CD8-positive, alpha-beta memory T cell (primary cell): ENCODE measurements at places on chromosomes 1 and 21.

DNA sequence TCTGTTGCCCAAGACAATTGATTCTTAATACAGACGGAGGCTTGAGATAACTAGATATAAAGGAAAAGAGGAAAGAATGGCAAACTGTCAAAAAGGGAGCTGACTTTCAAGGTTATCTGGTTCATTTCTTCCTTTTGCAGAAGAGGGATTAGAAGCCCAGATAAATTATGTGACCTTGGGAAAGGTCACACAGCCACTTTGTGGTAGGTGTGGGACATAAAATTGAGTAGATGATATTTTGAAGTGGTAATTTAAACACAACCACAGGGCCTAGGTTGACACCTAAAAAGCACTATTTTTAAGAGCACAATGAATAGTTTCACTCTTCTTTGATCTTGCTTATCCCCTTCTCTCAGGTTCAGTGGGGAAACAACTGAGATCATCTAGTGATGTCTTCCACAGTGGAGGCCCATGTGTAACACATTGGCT lies 16.9 kb upstream of the KIAA0040 start:
- DNase-seq = no peak

GRCh38 chr1:164559342-164560051 lies 513 bp downstream of the PBX1 start:
- no peak for DNase-seq

- DNase-seq = no peak
These were observed 115.6 kb downstream of the PTBP2 start for GRCh38 chr1:96837057-96837780.

- no peak for DNase-seq
These were observed 39.1 kb downstream of the AKNAD1 start for GRCh38 chr1:108817811-108818210.

- DNase-seq = no peak
These were observed 155.2 kb downstream of the DISP1 start for GRCh38 chr1:222970040-222970439.

- no peak for DNase-seq
These were observed 47.3 kb upstream of the FGGY start for GRCh38 chr1:59249396-59250137.

GRCh38 chr1:35603941-35604340 lies 30.8 kb downstream of the TFAP2E start:
- no peak for DNase-seq

- DNase-seq = no peak
These were observed 20.7 kb upstream of the PRSS38 start for GRCh38 chr1:227794817-227795192.

DNA sequence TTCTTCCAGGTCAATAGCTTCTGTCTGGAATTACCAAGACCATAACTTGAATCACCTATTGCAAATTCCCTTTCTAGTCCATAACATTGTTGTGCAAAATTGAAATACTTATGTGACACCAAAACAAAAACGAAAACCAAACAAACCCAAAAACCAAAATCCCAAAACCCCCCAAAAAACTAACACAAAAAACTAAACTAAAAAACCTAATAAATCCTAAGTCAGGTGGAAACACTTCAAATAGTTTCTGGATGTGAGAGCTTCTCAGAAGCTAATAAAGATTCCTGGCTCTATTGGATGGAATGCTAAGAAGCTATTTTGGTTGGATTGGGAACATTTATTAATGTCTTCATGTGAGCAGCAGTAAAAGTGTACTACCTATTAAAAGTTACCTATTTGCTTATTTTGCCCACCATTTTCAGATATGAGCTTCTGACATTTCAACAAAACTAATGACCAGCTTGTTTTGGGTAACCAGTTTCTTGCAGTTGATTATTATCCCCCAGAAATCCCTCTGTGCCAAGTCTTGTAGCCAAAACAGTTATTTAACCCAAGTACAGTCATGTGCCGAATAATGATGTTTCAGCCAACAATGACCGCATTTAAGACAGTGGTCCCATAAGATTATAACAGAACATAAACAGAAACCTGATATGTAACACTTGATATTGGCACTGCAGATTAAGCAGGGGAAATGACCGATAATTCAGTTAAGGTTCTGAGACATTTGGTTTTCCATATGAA lies 76.4 kb downstream of the LTN1 start:
- no peak for DNase-seq

DNA sequence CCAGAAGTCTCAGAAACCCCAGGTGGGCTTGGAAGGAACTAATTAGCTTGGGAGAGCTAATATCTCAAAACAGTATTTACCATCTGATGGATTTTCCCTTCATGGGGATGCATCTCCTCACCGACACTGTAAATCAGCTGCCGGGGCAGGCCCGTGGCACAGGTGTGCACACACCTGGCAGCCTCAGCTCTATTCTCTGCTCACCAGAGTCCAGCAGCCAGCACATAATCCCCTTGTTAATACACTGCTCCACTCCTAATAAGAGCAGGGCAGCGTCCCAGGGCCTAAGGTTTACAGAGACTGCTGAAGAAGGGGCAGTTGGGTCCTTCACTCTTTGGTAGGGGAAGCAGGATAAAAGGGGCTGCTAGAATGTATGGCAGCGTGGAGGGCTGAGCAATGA lies 200.0 kb downstream of the TOMM20 start:
- DNase-seq = no peak

DNA sequence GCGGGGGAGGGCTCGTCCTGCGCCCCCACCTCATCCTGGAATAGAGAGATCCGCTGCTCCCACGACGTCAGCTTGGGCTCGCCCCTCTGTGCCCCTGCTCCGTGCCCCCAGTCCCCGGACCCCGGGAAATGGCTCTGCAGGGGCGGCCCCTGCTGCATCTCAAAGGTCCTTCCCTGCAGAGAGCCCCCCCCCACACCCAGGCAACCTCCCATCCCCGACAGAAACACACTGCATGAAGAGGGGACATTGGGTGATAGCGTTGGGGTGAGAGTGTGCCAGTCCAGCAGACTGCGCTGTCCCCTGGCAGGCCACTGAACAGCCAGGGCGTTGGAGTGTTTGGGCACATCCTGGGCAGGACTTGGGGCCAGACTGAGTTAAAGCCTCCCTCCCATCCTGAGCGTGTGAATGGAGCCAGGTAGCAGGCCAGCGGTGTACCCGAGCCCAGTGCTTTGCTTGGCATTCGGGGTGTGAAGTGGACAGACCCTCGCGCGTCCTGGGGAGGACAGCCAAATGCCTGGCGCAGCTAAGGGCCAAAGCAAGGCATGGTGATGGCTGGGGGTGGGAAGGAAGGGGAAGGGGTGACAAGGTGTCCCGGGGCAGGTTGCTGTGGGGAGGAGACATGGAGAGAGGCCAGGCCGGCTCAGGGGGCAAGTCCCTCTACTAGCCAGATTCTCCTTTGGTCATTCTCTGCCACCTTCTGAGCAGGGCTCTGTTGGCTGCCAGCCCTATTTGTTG lies 633 bp upstream of the ETNK2 start:
- DNase-seq = no peak

DNA sequence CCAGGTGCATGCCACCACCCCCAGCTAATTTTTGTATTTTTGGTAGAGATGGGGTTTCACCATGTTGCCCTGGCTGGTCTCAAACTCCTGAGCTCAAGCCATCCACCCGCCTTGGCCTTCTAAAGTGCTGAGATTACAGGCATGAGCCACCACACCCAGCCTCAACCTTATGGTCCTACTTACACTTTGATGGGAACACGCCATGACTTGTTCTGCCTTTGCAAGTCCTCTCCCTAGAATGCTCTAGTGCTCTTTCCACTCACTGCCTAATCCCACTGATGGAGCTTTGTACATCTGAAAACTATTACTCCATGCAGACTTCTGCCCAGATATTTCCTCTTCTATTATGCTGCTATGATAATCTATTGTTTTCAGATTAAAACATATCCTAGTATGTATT lies 174.3 kb downstream of the DAB1 start:
- no peak for DNase-seq

- peak; percentile 8 for DNase-seq
These were observed 24.0 kb upstream of the ADARB1 start for GRCh38 chr21:45050345-45050796.
